ENCODE measurements at places on chromosomes 2 and 18.
A peak's percentile ranks its signal among the peaks of the same experiment; 100 is the strongest.

DNA sequence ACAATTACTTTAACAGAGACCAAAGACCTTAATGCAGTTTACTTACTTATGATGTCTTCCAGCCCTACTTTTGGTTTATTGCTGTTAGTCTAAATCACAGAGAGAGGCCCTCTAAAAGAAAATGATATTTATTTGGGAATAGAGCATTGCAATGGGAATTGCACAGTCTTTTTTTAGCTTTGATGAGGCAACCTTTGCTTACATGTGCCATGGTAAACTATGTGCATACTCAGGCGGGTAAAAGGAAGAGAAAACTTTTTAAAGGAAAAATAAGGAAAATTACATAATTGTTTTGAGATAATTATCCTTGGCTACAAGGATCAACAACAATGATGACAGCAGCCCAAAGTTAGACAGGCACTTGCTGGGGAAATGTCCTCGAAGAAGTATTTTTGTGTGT, 78.6 kb downstream of the EFEMP1 start:
- DNase-seq: no peak

DNA sequence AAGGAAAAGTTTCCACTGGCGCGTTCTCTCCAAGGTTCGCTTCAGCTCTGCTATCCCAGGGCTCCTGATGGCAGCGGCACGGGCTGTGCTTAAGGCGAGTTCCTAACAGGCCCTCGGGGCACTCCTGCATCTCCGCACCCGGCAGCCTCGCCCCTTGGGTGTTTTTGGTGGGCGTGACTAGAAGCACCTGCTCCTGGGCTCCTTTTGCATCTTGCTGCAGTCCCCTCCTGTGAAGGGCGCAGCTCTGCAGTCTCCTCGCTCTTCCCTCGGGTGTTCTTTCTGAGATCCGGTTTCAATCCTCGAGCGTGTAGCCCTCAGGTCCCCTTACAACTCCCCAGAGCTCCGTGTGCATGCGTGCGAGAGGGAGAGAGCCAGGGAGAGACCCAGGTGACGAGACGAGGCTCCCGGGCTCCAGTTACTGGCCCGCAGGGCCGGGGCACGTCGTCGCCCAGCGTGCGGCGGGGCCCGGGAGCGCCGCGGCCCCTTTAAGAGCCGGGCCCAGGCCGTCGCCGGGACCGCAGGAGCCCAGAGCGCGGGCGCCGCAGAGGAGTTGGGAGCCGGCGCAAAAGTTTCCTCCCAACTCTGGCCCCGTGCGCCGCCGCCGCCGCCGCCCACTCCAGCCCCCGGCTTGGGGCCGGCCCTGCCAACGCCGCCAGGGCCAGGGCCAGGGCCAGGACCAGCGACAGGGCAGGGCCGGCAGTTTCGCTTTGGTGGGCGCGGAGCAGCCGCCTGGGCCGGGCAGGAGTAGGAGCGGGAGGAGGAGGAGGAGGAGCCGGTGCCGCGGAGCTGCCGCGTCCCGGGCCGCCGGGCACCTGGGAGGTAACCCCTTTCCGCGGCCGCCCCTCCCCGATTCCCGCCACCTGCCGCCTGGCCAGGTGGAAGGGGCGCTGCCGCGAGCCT, at the start of gene PARD3B:
Gene PARD3B (plus strand): TSS at position 515 of the 900 bp plus-strand sequence. CDS start 525 bp downstream, outside the sequence.
- peak; percentile 92 for DNase-seq

DNA sequence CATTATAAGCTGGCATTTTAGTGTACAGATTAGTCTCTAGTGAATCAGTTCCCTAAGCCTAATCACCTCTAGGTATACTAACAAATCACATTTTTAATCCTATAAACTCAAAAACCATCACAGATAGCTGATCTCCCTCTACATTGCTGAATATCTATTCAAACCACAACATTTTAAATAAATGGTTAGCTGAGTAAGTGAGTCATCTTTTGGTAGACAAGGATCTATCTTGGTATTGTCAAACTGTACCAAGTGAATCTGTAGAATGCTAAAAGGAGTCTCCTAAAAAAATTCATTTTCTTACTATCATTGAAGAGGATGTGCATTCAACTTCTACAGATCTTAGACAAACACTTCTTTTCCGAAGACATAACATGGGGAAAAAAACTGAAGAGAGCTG, 40.7 kb downstream of the INO80D start:
- DNase-seq: no peak

GRCh38 chr2:129117434-129117833, 798.8 kb upstream of the HS6ST1 start:
- no peak for DNase-seq

GRCh38 chr2:191014653-191015020, 666 bp upstream of the STAT1 start:
- no peak for DNase-seq

DNA sequence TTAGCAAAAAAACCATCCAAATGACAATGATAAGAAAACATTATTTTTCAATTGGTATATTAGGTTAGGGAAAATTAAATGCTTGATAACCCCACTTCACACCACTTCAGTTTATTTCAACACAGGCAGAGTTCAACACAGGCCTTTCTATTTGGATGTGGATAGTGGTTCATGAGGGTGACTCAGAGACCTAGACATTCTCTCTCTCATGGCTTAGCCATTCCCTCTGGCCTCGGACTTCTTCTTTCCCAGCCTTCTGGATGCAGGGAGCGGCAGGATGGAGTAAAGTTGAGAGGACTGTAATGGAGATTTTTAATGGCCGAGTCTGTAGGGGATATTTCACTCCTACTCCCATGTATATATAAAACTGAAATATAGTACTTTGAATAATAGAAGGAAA, 109.7 kb downstream of the CTNNA2 start:
- DNase-seq: no peak

DNA sequence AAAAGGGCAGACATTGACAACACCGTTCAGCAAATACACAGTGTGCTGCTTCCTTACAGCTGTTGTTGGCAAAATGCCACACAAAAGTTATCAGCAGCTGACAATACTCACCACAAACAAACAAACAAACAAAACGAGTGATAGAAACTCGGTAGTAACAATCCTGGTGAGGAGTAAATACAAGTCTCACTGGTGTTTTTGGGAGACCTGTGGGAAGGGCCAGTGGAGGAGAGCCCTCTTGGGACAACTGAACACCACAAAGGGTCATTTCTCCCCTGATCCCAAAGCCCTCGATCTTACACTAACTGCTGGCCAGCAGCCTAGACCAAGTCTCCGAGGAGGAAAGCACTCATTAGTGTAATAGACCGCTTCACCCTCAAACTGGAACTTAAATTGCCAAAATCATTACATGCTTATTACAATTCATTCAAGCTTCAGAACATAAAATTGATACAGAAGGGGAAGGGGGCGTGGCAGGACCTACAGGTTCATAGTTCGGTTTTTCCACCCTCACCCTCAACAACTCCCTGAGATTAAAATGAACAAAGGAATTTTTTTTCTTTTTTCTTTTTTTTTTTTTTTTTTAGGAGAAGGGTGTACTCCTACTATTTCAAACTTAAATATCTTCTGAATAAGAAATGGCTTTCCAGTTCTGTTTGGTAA, 5.0 kb downstream of the AP1S3 start:
- peak; percentile 45 for DNase-seq

GRCh38 chr2:116696223-116696622, 1118.3 kb upstream of the DDX18 start:
- DNase-seq: peak; percentile 6

DNA sequence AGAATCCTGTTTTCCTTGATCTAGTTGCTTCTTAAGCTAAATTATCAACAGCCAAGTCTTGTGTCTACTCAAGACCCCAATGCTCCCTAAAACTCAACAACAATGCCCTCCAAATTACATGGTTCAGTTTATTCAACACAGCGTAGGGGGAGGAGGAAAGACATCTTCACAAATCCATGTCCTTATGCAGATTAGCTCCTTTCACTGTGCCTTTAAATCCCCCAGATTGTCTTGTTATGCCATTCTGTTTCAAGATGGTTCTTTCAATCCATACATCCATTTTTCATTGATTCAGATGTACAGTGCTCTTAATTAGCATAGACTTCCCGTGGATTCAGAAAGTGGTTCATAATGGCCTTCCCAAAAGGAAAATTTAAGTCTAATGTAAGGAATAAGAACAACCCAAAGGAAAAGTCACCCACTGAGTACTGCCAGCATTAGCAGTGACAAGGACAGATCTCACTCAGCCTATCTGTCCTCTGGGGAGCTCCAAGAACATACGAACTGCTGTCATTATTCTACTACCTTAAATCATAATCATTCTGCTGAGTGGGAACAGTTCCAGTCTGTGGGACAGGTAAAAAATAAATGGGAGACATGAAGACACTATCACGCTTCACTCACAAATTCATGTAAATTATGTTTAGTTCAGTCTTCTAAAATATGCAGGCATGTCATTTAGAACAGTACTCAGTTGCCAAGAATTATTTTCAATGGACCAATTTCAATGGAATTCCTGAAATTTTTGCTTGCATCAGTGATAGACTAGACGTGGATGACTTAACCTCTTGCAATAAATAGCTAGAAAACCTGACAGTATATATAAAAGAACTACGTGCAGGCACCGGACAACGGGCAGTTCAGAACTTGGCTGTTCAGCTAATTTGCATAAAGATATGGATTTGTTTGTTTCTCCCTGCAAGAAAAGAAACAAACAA, 58.9 kb upstream of the RNU4ATAC start:
- no peak for DNase-seq

DNA sequence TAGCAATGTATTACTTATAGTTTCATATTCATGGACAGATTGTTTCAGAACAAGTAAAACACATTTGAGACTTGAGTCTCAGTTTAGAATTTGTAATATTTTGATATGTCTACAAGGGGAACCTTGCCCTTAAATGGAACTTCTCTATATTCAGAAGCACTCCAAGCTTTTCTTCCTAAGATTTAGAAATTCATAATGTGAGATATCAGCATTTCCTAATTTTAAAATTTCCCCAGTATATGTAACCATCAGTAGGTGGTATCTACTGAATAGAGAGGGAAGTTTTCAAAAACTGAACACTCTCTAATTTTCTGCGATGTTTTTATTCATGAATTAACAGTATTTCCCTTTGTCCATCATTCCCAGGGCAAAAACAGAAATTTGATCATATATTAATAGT, 7.6 kb downstream of the ANKRD62 start:
- no peak for DNase-seq

- DNase-seq: no peak
These were observed 170.3 kb upstream of the SETBP1 start for GRCh38 chr18:44510390-44510789.
